ENCODE measurements at places on chromosomes 3 and 15. TPM values are rescaled to one million over a fixed set of nuclear protein-coding genes. Genes with fewer than 3 reads are reported as not detected.

GRCh38 chr3:35677797-35678196 is 38.5 kb downstream of the ARPP21 start:
- no peaks in the 10 kb centered on the region for H3K4me1 ChIP-seq
- no peaks in the 10 kb centered on the region for H3K36me3 ChIP-seq
- H3K27me3 ChIP-seq = no peaks in the 10 kb centered on the region
- no peak overlapping the region for H3K27ac ChIP-seq

DNA sequence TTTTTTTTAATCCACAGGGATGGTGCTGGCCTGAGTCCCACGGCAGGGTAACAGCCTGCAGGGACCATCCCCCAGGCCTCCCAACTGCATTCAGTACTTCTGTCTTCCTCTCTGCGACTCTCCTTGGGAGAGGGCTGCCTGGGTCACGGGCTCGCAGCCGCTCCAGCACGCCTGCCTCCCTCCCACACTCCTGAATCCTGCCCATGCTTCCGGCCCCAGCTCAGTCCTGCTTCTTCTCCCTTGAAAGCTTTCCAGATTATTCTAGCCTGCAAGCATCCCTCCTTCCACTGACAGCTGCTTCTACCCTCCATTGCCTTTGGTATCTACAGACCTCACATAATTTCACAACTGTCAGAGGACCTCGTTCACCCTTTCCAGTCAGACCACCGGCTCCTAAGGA is 32.4 kb downstream of the MEGF11 start:
- H3K27me3 ChIP-seq = no peaks in the 10 kb centered on the region
- peaks cover 12% of the 10 kb centered on the region for H3K4me1 ChIP-seq
- no peak for DNase-seq
- no peaks in the 10 kb centered on the region for H3K36me3 ChIP-seq
- no peak overlapping the region for H3K4me3 ChIP-seq

- H3K4me1 ChIP-seq = no peaks in the 10 kb centered on the region
- no peaks in the 10 kb centered on the region for H3K27me3 ChIP-seq
- H3K4me3 ChIP-seq = no peak overlapping the region
These were observed 193.6 kb downstream of the EPHA3 start for GRCh38 chr3:89300981-89301380.

GRCh38 chr3:44825264-44825925 is 36.3 kb upstream of the TMEM42 start:
- no peak for DNase-seq
- H3K27me3 ChIP-seq = no peaks in the 10 kb centered on the region
- H3K4me1 ChIP-seq = no peaks in the 10 kb centered on the region
- H3K4me3 ChIP-seq = no peak overlapping the region
- H3K27ac ChIP-seq = no peak overlapping the region

GRCh38 chr15:92907896-92908712 is 8.0 kb downstream of the CHD2 start:
- no peaks in the 10 kb centered on the region for H3K27me3 ChIP-seq
- no peaks in the 10 kb centered on the region for H3K36me3 ChIP-seq
- DNase-seq = no peak
- no peak overlapping the region for H3K4me3 ChIP-seq
- peaks cover 49% of the 10 kb centered on the region for H3K4me1 ChIP-seq
- H3K27ac ChIP-seq = peak overlapping the region; percentile 83

GRCh38 chr3:128489927-128490649 is 2.9 kb downstream of the GATA2 start:
- no peak overlapping the region for H3K4me3 ChIP-seq
- no peak overlapping the region for H3K27ac ChIP-seq
- no peaks in the 10 kb centered on the region for H3K36me3 ChIP-seq
- H3K27me3 ChIP-seq = no peaks in the 10 kb centered on the region
- no peaks in the 10 kb centered on the region for H3K4me1 ChIP-seq
- DNase-seq = no peak

DNA sequence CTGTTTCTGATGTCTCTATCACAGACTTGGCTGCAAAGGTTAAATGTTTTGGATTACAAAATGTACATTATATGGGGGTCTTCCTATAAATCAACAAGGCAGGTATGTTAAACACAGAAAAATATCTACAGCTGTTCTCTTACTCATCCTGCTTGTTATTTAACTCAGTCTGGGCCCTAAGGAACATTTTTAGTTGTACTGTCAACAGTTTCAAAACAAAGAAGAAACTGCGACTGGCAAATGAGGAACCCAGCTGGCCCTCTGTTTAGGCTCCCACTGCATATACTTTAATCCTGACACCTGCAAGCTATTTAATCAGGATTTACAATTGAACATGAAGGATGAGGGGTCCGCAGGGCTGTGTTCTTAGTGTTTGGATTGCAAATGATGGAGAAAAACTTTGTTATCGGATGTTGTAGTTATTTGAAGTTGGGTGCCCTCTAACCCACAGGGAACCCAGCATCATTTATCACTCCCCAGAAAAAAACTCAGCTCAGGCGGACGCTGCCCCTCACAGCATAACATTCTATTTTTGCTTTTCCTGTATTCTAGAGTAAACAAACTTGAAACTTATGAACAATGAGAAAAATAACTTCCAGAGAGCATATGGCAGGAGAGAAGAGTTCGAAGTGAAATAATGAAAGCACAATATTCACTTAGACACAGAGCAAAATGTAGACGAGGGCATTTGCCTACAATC is 91.2 kb downstream of the POLR2M start:
- peaks cover 13% of the 10 kb centered on the region for H3K4me1 ChIP-seq
- H3K27ac ChIP-seq = no peak overlapping the region
- H3K4me3 ChIP-seq = no peak overlapping the region
- DNase-seq = no peak
- no peaks in the 10 kb centered on the region for H3K27me3 ChIP-seq

DNA sequence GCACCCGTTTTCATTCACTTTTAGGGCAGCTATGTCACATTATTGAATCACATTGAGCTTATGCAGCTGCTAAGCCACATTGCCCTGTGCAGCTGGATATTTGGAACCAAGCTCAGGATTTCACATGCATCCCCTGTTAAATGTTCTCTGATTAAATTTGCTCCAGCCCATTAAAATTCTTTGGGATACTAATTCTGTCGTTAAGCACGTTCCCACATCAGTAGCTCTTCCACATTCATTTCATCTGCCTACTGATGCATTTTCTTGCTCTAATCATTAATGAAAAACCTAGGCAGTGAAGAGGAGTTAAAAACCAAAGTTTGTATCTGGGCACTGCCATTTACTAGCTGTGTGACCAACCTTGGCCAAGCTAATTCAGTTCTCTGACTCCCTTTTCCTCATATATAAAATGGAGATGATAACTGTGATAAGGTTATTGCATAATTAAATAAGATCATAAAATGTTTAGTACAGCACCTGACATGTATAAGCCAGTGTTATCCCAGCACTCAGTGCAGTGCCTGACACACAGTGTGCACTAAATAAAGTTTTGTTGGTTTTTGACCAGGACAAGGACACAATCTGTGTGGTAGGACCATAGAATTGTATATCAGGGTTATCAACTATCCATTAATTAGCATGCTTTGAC is 222.2 kb upstream of the ATP11B start:
- H3K4me1 ChIP-seq = no peaks in the 10 kb centered on the region
- H3K27me3 ChIP-seq = no peaks in the 10 kb centered on the region
- DNase-seq = no peak
- H3K36me3 ChIP-seq = no peaks in the 10 kb centered on the region

DNA sequence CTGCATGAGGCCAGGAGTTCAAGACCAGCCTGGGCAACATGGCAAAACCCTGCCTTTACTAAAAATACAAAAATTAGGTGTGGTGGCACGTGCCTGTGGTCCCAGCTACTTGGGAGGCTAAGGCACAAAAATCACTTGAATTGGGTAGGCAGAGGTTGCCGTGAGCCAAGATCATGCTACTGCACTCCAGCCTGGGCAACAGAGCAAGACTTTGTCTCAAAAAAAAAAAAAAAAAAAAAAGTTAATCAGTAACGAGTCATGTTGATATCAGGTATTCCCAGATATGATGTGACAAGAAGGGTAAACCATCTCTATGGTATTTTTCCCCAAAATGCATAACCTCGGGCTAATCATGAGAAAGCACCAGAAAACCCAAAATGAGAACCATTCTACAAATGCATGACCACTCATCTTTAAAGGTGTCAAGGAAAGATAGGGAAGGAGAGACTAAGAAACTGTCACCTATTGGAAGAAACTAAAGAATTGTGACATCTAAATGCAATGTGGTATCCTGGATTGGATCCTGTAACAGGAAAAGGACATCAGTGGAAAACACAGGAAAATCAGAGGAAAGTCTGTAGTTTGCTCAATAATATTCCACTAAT is 66.5 kb upstream of the MAP4 start:
- H3K4me1 ChIP-seq = peaks cover 9% of the 10 kb centered on the region
- peaks cover 13% of the 10 kb centered on the region for H3K36me3 ChIP-seq
- no peak for DNase-seq
- no peak overlapping the region for H3K27ac ChIP-seq
- H3K27me3 ChIP-seq = no peaks in the 10 kb centered on the region

DNA sequence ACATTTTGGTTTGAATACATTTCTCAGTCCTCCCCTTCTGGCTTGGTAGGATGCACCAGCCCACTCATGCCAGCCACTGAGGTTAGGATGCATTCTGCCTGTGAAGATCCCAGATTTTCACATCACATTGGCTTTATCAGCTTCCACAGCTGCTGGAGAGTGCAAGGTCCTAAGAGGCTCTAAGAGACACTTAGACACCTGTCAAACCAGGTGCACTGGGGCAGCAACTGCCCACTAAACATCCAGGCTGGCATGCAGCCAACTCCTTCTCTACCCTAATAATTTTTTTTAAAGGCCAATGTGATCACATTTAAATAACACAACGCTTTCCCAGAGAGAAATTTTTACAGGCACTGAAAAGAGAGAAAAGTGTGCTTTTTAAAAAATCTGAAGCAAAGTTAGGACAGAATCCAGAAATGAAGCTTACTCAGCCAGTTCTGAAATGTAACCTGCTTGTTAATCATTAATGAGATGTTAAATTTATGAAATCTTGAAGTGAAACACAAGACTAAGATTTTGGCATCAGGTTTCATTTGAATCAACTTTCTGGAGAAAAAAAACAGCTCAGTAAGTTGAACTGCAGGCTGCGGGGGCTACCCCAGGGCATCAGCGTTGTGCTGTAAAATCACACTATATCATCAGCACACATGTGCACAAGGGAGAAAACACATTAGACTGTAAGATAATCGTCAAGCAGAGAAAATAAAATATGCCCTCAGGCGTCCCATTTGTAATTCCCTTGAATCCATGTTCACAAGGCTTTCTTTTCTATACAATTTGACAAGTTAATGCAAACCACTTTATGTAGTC is 312.9 kb downstream of the ZBBX start:
- no peaks in the 10 kb centered on the region for H3K4me1 ChIP-seq
- H3K27ac ChIP-seq = no peak overlapping the region
- no peaks in the 10 kb centered on the region for H3K36me3 ChIP-seq
- no peak for DNase-seq

DNA sequence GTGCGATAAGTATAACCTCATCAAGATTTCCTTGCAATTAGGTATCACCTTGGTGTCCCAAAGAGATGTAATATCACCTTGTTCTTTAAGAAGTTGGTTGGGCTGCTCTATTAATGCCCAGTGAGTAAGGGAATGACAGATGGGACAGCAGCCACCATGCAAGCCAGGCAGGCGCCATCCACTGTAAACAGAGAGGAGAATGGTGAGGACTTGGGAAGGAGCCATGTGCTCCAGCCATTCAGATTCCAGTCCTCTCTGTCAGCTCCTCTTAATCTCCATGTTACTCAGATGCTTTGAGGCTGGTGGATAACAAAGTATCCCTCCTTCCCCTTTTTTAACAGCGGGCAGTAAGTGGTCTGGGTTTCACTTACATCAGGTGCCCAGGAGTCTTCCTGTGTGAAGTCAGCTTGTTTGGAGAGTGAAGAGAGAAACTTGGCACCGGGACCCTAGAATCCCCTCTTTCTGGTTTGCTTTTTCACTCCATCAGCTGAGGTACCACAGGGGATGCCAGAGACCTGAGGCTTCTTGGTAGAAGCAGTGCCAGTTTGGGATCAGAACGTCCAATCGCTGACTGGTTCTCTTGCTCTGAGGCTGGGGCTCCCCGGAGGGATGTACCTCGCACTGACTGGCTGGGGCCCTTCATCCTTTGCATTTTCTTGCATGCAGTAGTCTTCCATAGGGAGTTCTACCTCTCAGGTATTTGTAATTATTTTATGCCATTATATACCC is 29.5 kb downstream of the SLCO3A1 start:
- no peak overlapping the region for H3K4me3 ChIP-seq
- no peaks in the 10 kb centered on the region for H3K27me3 ChIP-seq
- peaks cover 3% of the 10 kb centered on the region for H3K36me3 ChIP-seq
- no peak for DNase-seq

DNA sequence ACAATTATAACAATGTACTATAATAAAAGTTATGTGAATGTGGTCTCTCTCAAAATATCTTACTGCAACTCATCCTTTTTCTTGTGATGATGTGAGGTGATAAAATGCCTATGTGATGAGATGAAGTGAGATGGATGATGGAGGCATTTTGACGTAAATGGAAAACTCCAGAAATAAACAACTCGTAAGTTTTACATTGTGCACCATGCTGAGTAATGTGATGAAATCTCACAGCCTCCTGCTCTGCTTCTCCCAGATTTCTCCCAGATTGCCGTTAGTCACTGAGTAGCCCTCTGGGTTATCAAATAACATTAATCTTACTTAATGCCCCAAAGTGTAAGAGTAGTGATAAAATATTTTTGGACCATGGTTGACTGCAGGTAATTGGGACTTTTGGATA is 64.8 kb upstream of the SLCO2A1 start:
- no peaks in the 10 kb centered on the region for H3K27me3 ChIP-seq
- no peak for DNase-seq
- no peaks in the 10 kb centered on the region for H3K4me1 ChIP-seq
- H3K27ac ChIP-seq = no peak overlapping the region

DNA sequence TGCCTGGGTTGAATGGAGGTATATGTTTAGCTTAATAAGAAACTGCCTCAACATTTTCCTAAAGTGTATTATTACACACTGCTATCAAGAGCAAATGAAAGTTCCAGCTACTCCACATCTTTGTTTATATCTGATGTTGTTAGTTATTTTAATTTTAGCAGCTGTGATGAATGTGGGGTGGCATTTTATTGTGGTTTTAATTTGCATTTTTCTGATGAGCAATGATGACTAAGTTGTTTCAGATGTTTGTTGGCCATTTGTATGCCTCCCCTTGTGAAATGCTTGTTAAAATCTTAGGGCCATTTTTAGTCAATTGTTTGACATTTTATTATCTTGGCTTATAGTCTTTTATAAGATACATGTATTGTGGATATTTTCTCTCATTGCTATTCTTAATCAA is 260.4 kb upstream of the SLCO3A1 start:
- H3K27me3 ChIP-seq = no peaks in the 10 kb centered on the region
- H3K4me1 ChIP-seq = no peaks in the 10 kb centered on the region
- no peaks in the 10 kb centered on the region for H3K36me3 ChIP-seq

- H3K27ac ChIP-seq = no peak overlapping the region
- H3K27me3 ChIP-seq = no peaks in the 10 kb centered on the region
- DNase-seq = no peak
- no peak overlapping the region for H3K4me3 ChIP-seq
These were observed 477.4 kb downstream of the PDCD6IP start for GRCh38 chr3:34275811-34276210.

TEX55 gene
- not detected for total RNA-seq

ZIC4 gene
- total RNA-seq = not detected

GOLGA6D gene
- not detected for total RNA-seq

DNAH1 gene
- 8.3 TPM for total RNA-seq
